Ammon's horn (tissue), 1 donor: ENCODE measurements at places on chromosomes 13 and 19.

DNA sequence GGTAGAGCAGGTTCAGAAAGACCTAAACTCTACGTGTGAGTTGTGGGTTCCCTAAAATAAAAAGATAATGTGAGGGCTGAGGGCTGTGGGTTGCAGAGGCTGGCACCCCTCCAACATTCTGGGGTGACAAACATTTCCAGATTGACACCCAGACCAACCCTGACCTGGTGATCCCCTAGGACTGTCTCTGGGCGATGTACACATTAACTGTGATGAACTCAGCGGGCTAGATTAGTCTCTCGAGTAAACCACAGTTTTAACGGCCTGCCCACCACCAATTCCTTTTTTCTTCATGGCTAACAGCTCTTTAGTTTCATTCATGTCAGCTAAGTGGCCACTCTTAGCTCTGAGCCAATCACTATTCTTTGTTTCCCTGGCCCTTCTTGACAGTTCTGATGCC, 24.8 kb downstream of the SIAH3 start:
- no peak for DNase-seq

DNA sequence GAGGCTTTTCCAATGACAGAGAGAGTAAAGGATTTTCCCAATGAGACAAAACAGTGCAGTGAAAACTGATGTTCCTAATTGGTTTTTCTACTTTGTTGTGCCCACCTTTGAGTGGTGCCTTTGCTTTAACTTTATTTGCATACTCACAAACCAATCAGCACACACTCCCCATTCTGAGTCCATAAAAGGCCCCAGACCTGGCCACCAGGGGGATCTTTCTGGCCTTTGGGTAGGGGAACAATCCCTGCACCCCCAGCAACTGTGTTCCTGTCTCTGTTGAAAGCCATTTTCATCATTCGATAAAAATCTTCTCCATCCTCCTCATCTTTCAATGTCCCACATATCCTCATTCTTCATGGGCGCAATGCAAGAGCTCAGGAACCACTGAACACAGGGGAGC, 252.8 kb downstream of the B3GLCT start:
- no peak for DNase-seq

GRCh38 chr19:30450100-30450499, 77.9 kb downstream of the ZNF536 start:
- DNase-seq: peak; percentile 84

- no peak for DNase-seq
Measured at GRCh38 chr19:19737559-19738332, 4.8 kb upstream of the ZNF14 start.

DNA sequence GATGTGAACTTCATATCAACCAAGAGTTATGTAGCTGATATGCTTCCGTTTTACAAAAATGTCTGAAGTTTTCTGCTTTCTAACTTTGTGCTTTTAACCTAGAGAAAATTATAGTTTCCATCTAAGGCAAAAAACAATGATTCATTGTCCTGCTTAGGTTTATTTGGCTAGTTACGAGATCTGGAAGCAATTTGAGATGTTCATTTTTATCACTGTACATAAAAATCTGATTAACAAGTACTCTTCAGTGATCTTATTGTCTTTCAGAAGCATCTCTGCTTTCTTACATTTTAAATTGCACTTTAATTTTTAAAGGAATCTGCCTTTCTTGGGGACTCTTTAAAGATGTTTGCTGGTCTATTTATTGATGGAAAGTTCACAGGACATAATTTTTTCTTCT, 188.1 kb downstream of the RFC3 start:
- no peak for DNase-seq

DNA sequence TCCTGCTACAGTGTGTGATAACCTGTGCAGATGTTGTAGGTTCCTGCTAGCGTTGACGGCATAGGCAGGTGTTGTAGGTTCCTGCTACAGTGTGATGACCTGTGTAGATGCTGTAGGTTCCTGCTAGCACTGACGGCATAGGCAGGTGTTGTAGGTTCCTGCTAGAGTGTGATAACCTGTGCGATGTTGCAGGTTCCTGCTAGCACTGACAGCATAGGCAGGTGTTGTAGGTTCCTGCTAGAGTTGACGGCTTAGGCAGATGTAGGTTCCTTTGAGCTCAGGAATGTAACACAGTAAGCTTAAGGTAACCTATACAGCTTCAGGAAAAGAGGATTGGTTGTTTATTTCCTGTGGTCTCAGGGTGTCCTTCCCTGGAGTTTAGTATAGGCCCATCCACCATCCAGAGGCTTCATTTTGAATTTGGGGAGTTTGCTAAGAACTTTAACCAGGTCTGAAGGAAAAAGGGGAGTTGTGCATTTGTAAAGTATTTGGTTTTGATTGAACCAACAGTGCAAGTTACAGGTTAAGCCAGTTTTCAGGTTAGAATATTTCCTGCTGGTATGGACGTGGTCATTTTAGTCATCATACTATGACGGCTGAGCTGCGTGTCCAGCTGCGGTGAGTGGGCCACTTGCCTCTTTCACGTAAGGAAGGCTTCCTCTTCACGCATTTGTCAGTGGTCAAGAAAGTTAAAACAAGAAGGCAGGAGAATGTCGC, 53.8 kb downstream of the ATP11A start:
- DNase-seq: no peak

- DNase-seq: no peak
Measured at GRCh38 chr19:14333101-14333871, 48.0 kb upstream of the ADGRE5 start.

- DNase-seq: no peak
Measured at GRCh38 chr19:54186351-54186750, 3.0 kb downstream of the MBOAT7 start.

GRCh38 chr19:49906879-49907564, 10.3 kb upstream of the IL4I1 start:
- peak; percentile 58 for DNase-seq

GRCh38 chr19:16022681-16023080, 53.6 kb upstream of the TPM4 start:
- no peak for DNase-seq

DNA sequence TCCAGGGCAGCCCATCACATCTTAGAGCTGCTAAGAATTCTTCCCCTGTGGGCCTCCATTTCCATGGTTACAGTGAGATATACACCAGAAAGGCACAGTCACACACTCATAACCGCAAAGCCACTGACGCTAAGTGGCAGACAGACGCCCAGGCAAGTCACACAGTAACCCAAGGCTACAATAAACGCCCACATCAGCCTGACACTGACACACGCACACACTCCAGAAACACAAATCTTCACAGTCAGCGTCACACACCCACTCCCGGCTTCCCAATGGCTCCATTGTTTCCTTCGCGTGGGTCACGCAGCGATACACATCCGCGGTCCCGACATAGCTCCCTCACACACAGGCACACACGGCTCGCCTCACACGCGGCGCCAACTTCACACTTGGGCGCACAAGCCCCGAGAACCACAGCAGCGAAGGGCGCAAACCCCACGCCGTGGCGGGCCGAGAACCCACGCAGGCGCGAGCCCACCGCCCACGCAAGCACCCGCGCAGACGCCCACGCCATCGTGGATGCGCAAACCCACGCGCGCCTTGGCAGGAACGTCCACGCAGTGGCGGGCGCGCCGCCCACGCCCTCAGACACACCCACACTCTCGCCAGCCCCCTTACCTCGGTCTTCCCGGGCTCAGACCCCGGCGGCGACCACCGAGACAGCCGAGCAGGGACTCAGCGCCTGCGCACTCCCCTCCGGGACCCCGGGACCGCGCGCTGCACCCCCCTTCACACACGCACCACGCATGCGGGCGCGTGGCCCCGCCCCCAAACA, at the start of gene ZNF667:
TSS of gene ZNF667 (minus strand) at position 695 of the 778 bp plus-strand sequence. CDS start 14,975 bp downstream, outside the sequence.
- DNase-seq: peak; percentile 59

DNA sequence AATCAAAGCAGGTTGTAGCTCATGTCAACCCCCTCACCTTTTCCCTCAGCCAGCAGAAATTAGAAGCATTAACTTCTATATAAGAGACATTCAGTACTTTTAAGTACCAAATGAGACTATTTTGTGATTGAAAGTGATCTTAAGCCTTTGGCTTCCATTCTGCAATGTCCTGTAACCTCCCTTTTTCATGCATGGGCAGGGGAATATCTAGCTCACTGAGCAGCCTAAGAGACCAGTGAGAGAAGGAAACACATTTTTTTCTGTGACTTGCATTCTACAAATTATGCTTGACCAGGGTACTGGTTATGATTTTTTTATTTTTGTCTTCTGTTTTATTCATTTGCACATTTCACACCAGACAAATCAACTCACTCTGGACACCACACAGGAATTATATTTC, 369.6 kb downstream of the KCTD12 start:
- DNase-seq: no peak

DNA sequence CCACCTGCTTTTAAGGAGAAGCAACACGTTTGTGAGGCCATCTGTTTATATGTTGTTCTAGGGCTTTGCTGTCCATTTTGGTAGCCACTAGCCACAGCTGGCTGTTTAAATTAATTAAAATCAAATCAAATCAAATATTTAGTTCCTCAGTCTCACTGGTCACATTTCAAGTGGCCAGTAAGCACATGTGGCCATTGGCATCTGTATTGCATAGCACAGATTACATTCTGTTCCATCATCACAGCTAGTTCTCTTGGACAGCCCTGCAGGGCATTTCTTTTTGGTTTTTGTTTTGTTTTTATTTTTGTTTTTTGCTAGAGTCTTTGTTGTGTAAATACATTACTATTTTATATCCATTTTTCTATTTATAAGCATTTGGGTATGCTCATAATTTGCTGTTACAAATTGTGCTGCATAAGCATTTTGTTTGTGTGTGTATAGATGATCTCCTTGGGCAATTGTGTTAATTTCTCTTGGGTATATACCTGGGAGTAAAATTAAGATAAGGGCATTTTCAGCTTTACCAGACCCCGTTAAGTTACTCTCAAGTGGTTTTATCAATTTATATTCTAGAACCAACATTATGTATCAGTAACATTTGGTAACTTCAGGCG, 31.3 kb downstream of the SAE1 start:
- DNase-seq: no peak

DNA sequence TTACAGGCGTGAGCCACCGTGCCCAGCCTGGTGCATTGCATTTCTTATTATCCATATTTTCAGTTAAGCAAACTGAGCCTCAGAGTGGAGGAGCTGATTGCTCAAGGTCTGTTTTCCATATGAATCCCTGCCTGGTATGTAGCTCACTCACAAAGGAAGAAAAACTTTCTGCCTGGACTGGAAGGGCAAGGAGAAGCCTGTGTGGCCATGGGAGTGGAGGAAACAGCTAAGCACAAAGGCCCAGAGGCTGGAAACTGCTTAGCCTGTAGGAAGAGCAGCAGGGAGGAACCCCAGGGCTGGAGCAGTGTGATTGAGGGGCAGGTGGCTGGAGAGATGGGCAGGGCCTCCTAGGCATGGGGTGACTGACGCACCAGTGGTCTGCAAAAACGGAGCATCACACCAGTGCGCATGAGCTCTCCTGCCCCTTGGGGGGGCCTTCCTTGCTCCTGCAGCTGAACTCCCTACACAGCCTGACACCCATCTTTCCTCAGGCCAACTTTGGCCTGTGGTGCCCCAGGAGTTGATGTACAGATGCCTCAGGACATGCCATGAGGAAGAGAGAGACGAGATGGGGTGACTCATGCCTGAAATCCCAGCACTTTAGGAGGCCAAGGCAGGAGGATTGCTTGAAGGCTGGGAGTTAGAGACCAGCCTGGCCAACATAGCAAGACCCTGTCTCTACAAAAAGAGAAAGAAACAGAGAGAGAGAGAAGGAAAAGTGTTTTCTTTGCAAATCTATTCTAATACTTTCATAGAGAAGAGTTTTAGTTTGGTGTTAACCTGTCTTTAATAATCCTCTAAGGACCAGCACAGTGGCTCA, 2.8 kb upstream of the HNRNPM start:
- no peak for DNase-seq

- no peak for DNase-seq
Measured at GRCh38 chr19:6660930-6661329, 9.0 kb downstream of the TNFSF14 start.

- DNase-seq: peak; percentile 40
Measured at GRCh38 chr19:48069435-48069834, 25.6 kb upstream of the CABP5 start.

DNA sequence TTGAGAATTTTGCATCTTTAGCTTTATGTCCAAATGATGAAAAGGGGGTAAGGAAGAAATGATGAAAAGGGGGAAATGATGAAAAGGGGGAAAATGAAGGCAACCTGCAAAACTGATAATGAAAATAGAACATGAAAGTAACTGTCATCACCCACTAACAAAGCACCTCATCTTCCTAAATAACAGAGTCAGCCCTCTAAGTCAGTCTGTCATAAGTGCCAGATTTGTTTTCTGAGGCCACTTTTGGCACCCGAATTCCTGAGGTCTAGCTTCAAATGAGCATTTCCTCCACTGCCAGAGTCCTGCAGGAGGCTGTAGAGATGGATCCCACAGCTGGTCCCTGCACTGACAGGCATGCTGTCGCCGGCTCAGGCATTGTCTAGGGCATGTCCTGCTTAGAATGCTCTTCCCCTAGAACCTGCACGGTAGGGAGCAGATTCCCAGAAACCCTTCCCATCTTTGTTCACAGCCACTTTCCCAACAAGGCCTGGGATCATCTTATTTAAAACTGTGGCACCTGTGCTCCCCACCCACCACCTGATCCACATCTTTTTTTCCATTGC, 25.3 kb downstream of the RAP2A start:
- no peak for DNase-seq

GRCh38 chr13:67001363-67001762, 228.8 kb downstream of the PCDH9 start:
- peak; percentile 50 for DNase-seq

DNA sequence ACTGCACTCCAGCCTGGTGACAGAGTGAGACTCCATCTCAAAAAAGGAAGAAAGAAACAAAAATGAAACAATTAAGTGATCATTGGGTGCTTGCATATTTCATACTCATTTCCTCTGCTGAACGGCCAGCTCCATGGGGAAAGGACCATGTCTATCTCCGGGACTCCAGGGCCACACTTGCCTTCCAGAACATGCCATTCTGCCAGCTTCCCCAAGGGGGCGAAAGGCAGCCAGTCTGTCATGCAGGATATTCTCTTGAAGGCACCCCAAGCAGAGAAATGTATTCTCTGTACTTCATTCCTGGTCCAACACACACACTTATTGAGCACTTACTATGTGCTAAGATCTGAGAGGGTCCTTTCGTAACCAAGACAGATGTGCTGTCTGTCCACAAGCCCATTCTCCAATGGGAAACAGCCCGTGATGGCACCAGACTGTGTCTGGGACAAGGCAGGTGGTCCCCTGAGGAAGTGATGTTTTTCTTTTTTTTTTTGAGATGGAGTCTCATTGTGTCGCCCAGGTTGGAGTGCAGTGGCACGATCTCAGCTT, 10.2 kb upstream of the CARM1 start:
- no peak for DNase-seq

DNA sequence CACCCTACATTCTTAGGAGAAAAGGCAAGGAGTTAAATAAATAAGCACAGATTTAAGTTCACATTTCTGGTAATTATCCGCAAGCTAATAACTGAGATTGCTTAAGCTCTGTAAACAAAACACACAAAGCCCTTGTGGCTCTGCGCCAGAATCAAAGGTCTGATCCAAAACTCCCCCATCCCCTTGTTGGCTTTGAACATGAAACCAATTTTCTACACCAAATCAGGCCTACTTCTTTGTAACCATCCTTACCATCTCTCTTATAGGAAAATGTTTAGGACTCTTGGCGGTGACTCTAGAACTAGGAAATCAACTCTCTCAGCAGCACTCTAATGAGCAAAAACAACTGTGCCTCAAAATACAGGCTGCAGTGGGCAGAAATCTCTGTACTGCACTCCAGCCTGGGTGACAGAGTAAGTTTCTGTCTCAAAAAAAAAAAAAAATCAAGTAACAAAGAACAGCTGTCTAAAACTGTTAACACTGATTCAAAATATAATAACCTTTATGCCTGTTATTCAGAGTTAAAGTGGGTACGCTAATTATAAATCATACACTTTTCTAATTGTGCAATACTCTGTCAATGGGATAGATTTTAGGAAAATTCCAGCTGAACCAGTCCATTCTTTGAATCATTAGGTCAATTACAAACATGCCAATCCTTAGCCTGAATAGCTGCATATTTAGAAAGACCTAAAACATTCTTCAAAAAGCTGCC, 25.8 kb downstream of the ABCC4 start:
- DNase-seq: no peak
